ENCODE measurements at places on chromosomes 7 and 10. TPM values are rescaled to one million over a fixed set of nuclear protein-coding genes. Genes with fewer than 3 reads are reported as not detected.

Gene SEMA3E
- total RNA-seq = not detected

Gene HKDC1
- total RNA-seq = not detected

Gene PTF1A
- not detected for total RNA-seq

Gene CCL24
- total RNA-seq = not detected

Gene HGF
- not detected for total RNA-seq

Gene HOXA10
- not detected for total RNA-seq

Gene BUD23
- total RNA-seq = 113 TPM

Gene NOS3
- total RNA-seq = 9.9 TPM

All from CD8-positive, alpha-beta memory T cell (primary cell).